ENCODE measurements at places on chromosomes 7 and 10.
A peak's percentile ranks its signal among the peaks of the same experiment; 100 is the strongest.

DNA sequence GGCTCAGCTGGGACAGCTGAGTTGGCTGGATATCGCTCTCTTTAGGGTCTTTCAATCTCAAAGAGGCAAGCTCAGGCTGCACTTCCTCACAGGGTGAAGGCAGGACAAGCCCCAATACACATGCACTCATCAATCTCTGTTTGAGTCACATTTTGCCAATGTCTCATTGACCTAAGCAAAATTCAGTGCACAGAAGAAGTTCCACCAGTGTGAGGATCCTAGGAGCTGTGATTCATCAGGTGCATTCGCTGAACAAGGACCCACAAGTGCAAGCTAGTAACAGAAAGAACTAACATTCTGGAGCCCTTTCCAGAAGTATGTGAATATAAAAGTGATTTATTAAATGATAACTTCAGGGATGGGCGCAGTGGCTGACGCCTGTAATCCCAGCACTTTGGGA lies 477.2 kb downstream of the GPAM start:
- DNase-seq: no peak

DNA sequence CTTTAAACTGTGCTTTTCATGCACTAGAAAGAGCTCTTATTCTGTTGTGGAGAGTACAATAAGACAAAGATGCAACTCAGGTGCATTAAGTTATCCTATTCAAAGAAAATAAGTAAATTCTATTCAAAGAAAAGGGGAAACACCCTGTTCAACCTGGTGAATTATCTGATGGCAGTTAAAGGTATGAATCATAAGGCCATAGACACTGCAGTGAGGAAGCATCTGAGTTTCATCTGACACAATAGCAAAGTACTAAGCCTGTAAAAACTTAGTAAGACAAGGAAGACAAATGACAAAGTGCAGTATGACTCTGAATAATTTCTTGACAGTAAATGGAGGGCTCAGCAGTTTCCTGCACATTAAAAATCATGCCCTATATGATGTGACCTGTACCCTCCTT lies 91.0 kb upstream of the LRRTM3 start:
- DNase-seq: no peak

GRCh38 chr7:92747041-92747835 lies 89.1 kb downstream of the CDK6 start:
- DNase-seq: no peak

GRCh38 chr10:116096526-116096925 lies 176.5 kb downstream of the GFRA1 start:
- DNase-seq: no peak

DNA sequence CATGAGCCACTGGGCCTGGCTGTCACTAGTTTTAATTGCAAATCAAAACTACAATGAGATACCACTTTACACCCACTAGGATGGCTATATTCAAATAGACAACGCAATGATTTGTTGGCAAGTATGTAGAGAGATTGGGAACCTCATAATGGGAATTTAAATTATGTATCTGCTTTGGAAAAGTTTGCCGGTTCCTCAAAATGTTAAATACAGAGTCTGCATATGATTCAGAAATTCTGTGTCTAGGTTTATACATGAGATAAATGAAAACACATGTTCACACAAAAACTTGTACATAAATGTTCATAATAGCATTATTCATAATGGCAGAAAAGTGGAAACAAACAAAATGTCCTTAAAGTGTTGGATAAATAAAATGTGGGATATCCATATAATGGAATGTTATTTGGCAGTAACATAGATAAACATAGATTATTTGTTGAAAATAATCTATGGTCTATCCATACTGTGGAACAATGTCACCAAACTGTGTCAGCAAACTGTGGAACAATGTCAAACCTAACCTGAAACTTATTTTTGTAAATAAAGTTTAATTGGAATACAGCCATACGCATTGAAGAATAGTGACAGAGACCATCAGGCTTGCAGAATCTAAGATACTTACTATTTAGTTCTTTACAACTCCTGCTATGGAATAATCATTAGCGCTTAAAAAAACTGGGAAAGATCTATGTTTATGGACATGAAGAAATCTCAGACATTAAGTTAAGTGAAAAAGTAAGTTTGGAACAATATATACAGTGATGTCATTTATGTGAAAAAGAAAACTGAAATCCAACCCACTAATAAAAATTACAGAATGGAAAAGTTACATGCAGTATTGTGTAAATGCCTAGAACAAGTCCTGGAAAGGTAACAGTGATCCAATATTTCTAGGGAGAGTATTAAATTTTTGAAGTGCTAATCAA lies 70.9 kb downstream of the CCDC7 start:
- DNase-seq: no peak

DNA sequence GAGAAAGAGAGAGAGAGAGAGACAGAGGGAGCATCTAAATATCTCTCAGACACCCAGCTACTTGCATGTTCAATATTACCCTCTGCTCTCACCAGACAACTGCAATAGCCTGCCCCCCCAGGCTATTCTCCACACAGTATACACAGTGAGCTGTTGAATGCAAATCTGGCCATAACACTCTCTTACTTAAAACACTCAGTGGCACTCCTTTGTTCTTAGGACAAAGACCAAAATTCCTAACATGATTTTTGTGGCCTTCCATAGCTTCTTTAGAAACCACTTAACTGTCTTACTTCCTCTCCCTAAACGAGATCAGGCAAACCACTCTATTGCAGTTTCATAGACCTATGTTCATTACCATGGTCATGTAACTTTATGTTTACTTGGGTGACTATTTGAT lies 903.6 kb upstream of the AUTS2 start:
- DNase-seq: no peak

DNA sequence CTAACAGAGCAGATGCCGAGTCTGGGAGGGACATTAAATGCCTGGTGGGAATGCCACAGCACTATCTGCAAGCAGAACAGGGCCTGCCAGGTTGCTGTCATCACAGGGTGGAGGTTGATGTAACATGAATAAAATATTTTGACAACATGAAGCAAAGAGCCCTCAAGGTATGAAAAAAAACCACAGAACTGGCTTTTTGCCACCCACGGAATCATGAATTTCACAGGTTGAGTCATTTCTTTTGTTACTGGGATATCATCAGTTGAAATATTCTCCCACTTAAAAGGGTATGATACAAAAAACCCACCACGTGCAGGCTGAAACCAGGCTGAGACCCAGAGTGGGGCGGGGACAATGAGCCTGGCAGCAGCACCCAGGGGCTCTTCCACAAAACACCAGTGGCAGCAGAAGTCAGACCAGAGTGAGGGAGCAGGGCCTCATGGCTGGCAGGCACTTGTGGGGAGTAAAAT lies 220.1 kb downstream of the TNS3 start:
- peak; percentile 18 for DNase-seq

GRCh38 chr7:22200777-22201176 lies 156.2 kb downstream of the RAPGEF5 start:
- DNase-seq: no peak

- no peak for DNase-seq
Observed at GRCh38 chr7:90853205-90853604, 257.1 kb downstream of the CDK14 start.

DNA sequence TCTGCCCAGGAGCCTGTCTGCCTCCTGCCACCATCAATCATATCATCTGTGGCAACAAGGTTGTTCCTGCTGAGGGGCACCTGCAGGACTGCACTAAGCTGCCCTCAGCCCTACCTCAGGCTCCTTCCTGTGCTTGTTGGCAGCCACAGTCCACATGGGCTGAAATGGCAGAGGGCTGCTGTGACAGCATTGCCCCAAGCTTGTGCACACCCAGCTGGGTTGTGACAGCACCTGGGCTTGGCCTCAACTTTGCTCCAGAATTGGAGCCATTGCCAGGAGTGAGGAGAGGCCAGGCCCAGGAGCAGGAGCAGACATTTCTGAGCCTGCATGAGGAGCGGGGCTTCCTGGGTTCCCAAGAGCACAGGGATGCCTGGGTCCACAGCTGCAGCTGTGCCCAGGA lies 340.9 kb upstream of the CHRM2 start:
- DNase-seq: no peak

DNA sequence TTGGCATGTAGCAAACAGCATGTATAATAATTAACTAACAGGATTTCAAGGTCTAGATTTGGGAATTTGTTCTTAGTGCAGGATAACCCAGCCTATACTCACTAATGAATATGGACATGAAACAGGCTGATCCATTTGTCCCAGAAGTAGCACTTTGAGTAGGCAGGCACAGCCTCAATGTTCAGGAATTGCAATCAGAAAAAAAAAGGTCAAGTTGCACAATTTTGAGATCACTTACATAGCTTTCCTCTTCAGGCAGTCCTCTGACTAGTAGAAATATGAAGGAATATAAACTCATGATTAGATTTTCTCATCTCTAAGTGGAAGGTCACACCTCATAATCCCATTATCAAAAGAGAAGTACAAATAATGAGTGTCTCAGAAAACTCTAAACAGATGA lies 921.4 kb upstream of the CELF2 start:
- DNase-seq: no peak

DNA sequence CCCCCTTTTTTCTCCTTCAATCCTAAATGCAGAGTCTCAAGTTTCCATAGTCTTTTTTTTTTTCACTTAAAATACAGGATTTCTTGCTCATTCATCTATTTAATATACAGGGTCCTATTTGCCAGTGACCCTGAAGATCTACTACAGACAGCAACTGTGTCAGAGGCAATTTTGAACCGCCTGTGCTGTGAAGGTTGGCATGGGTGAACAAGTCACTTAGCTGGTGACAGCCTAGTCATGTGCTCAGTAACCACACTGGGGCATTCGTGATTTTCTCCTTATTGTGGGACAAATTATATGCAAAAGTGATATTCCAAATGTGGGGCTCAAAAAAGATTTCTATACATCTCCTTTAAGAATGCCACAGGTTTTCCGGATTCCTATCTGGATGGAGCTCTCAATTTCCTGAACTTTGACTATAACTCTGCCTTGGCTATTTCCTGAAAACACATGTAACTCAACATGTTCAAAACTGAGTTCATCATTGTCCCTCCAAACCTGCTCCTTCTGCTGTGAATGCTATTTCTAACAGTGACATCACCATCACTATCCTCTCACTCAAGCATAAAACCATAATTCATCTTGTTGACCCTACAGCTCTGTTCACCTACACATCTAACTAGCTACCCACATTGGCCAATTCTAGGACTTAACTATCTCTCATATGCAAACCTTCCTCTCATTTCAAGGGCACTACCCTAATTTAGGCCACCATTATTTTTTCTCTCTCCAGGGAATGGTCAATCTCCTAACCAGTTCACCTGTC lies 36.7 kb downstream of the CDK6 start:
- DNase-seq: no peak

- no peak for DNase-seq
Observed at GRCh38 chr10:3568983-3569382, 216.0 kb downstream of the KLF6 start.

DNA sequence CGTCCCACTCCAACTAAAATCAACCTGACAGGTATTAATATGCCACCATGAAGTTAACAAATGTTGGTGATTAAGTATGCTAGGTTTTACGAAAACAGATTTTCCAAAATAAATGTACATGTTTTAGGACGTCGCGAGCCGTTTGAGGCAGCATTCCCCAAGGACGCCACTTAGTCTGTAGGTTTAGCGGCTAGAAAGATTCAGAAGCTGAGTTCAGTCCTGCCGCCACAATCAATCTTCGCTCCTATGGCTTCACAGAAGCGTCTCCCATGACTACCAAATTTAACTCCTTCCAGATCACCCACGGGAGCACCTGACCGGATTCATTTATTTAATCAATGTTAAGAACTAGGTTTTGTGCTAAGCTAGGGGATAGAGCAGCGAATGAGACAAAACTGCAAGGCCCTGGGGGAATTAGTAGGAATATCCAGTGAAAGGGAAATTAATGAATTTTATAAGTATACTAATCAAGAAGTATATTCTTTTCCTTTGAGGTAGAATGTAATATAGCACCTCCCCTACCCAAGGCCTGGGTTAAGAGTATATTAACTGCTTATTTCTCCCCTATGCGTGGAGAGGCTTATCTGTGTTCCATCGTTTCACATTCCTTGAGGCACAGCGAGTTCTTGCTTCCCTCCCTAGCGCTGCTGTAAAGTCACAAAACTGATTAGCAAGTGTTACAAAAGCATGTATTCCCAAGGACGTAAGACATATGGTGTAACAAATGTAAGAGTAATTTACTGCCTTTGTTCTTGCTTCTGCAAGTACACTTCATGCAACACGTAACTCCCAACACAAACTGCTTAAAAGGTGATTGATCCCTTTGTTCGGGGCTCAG lies 994 bp upstream of the CYP51A1 start:
- DNase-seq: no peak

DNA sequence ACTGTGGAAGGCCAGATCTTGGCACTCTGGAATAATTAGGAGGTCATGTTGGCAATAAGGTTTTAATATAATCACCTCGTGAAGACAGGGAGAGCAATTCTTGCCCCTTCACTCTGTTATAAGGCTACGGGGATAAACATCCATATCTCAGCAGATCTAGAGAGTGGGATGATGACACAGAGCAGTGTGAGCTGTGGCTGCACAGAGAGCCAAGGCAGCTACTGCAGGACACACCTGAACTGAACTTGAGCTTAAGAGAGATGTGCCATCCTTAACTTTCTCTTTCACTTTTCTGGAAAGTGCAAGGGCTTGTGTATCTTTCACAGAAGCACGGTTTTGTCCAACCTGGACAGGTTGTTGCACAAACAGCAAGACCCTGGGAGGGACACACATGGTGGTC lies 174.7 kb downstream of the GATA3 start:
- no peak for DNase-seq

- no peak for DNase-seq
Observed at GRCh38 chr7:120089968-120090367, 183.0 kb upstream of the KCND2 start.

DNA sequence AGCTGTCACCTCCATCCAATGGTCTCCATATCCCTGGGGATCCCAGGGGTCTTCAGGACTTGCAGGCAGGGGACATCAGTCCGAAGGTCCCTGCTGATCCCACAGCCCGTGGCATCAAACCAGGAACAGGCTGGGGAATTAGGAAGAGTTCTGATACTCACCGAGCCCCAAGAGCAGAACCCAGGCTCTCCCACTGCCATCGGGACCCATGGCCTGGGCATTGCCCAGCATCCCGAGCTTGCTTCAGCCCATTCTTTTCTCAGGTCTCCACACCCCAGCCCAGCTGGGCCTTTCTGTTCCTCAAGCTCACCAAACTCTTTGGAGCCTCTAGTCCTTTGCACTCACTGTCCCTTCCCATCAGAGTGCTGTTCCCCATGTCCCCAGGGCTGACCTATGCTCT lies 280.9 kb downstream of the GRID1 start:
- no peak for DNase-seq

DNA sequence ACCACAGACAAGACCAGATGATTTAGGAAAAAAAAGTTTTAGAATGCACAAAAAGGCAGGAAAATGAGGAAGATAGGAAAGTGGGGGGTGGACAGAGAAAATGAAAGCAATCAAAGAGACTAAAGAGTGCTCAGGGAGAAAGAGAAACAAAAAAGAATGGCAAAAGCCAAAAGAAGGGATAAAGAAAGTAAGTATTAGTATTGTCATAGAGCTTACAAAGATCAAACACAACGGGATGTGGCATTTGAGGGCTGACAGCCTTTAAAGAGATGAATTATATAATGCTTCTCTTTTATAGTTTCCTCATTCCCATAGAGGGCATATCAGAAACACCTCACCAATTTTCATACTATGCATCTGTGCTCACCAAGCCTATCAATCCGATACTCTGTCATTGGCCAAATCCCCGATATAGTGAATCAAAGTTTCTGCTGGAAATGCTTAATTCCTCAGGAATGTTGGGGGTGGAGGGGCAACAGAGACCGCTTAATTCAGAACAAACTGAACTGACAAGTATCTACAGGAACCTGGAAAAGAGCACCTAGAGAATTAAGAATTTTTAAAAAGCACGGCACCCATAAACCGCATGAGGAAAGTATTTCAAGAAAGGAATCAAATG lies 2.7 kb downstream of the COG5 start:
- no peak for DNase-seq

- DNase-seq: no peak
Observed at GRCh38 chr10:110793128-110793812, 78.5 kb upstream of the PDCD4 start.

All from stimulated activated CD4-positive, alpha-beta T cell treated with anti-CD3 and anti-CD28 coated beads, Interleukin-1b, Interleukin-23, amount 100 ng/mL, for 24 hours (primary cell).